ENCODE measurements at places on chromosomes 1 and 21.

DNA sequence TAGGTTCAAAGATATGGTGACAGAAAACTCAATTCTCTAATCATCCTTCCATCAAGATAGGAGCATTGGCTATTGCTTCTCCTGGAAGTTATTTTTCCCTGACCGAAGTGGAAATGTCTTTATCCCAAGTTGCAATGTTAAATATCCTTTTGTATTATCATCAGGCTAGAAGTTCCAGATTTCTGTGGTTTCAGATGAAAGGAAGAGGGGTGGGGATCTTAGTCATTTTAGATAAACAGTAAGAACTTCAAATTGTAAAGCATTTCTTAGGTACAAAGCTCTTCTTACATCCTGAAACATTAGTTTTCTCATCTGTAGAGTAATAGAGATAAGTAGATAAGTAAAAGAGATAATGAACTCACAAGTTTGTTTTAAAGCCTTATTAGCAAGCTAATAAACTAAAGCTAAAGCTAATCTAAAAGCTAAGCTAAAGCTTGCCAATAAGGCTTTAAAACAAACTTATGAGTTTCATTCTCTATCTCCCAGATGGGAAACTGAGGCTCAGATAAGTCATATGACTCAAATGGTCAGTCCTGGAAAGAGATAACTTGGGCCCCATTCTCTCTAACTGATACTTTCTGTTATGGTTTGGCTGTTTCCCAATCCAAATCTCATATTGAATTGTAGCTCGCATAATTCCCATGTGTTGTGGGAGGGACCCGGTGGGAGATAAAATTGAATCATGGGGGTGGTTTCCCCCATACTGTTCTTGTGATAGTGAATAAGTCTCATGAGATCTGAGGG, 99.2 kb upstream of the KCNK2 start:
- no peak for DNase-seq

GRCh38 chr1:65457868-65458267, 37.4 kb downstream of the LEPR start:
- DNase-seq: no peak

DNA sequence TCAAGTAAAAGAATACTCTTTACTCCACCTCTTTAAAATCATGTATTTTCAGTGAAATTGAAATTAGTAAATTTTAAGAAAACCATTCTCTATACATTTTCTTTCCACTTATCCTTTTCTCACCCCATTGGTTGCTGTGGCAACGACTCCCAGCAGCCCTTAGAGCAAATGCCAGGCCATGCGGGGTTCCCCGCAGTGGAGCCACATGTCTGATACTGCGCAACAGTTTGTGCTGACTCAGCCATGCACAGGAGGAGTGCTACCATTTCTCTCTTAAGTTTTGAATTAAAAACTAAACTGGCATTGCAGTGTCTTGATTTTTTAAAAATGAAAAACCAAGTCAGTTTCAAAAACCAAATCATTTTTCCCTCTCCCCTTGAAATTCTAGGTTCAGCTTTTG, 214.1 kb upstream of the L1TD1 start:
- peak; percentile 18 for DNase-seq

GRCh38 chr1:82919837-82920236, 1079.1 kb downstream of the TTLL7 start:
- no peak for DNase-seq

- DNase-seq: no peak
These were observed 30.9 kb upstream of the NTMT2 start for GRCh38 chr1:170114906-170115305.

GRCh38 chr1:245356891-245357585, 202.3 kb downstream of the KIF26B start:
- no peak for DNase-seq

- no peak for DNase-seq
These were observed 8.0 kb downstream of the DMBX1 start for GRCh38 chr1:46497665-46498064.

DNA sequence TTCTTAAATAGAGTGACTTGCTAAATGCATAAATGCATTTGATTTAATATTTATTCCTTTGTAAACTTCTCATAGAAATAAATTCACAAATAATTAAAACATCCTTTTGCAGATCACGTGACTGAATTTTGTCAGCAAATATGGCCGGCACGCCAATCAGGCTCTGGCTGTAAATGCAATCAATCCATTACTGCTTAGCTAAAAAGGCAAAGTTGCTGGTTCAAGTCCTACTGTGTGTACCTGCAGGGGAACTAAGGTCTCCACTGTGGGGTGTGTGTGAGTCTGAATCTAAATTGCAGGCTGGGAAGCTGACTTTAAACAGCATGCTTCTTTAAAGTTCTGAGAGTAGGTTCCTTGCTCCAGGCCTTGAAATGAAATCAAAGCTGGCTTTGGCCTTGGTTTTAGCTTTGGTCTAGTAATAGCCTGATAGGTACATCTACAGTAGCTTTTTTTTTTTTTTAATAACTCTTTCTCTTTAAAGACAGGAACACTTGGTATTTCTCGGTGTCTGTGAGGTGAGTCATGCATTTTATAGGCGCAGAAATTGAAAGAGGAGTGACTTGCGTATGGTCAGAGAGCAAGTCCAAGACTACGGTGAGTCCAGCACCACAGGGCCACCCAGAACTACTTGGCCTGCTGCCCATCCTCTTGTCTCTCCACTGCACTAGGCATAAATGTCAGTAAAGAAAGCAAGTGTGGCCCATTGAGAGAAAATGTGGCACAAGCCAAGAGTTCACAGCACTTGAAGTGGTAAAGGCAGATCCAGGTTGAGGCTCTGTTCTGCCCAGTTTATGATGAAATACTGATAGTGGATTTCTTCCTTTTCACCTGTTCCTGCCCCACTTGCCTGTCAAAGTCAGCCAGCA, 36.2 kb upstream of the LYST start:
- peak; percentile 94 for DNase-seq

- no peak for DNase-seq
These were observed 19.2 kb upstream of the BCAR3 start for GRCh38 chr1:93700532-93701469.

- DNase-seq: no peak
These were observed 243.0 kb upstream of the SGIP1 start for GRCh38 chr1:66290761-66291530.

DNA sequence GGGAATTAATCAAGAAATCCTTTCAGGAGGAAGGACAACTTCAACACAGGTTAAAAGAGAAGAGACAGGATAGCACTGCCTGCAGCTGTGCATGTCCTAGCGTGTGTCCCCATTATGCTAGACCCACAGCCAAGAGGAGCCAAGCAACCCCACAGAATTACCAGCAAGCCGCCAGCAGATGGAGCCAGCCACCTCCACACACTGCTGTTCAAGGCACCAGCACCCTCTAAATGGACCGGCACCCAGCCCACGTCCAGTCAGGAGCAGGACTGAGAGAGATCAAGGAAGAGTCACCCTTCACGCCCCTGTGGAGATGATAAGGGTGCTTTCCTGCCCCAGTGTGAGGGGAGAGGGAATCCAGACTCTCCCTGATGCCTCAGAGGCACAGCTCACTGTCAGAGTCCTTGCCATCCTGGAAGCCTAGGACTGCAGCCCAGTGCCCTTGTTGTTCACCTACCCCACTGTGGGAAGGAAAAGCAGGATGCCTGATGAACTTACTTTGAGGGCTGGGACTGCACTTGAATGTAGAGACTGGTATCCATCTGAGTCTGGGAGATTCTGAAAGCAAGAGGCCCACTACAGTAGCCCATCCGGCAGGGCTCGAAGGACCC, 37.1 kb upstream of the CTTNBP2NL start:
- peak; percentile 35 for DNase-seq

GRCh38 chr1:44417351-44418021, 12.4 kb downstream of the RNF220 start:
- DNase-seq: no peak

DNA sequence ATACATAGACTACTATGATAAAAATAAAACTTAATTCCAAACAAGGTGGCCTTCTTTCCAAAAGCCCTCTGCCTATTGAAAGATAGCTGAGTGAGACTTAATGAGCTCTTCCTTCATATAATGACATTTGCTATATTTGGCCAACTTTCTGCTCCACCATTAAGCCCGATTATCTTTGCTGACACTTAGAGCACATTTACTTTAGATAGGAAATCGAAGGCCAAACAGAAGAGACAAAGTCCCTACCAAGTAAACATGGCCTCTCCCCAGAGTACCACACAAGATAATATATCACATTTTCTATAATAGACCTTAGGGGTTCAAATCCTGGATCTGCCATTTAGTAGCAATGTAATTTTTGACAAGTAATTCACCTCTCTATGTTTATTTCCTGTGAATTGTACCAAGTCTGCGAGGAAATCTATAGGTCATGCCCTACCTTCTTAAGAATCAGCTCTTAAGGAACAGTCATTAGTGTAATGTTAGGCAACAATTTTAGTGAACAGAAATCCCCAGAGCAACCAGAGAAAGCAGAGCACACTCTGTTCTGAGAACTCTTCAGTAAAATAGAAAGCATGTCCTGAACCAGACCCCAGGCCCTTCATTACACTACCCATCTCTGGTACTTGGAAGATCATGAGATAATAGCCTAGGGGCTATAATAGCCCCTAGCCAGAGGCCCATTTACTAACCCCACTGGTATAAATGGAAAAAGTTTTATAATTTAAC, 17.3 kb upstream of the COA6 start:
- no peak for DNase-seq

- no peak for DNase-seq
These were observed 290.6 kb downstream of the NPHP4 start for GRCh38 chr1:5701642-5702041.

DNA sequence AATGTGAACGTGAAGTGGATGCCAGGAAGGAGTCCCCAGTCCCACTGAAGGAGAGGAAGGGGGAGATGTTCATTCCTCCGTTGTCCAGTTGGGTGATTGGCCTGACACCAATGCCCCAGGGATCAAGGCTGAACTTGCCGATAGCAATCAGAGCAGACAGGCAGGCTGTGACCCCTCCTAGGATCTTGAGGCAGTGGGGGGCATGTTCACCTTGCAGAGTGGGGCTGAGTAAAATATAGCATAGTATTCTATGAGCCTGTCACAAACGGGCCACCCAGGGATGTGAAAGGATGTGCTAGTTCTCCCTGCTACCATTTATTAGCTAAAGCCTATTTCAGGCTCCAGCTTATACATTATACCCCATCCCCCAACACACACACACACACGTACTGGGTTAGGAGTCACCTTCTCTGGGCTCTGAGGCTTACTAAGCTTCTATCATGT, 80.7 kb upstream of the CD34 start:
- no peak for DNase-seq

GRCh38 chr1:7198664-7199063, 413.4 kb downstream of the CAMTA1 start:
- DNase-seq: no peak

DNA sequence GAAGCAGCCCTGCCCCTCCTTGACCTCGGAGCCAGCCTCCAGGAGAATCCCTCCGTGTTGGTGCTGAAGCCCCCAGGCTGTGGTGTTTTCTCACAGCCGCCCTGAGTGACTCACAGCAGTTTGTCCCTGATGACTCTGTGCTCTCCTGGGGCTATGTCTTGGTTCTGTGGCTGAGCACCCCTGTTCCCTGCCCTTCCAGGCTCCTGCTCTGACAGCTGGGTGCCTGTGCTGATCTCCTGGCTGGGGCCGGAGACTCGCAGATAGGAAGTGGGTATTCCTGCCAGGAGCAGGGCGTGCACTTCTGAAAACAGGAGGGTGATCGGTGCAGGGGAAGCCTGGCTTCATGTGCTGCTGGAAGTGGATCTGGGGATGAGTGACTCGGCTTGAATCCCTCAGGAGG, 34.5 kb downstream of the POFUT2 start:
- DNase-seq: no peak

DNA sequence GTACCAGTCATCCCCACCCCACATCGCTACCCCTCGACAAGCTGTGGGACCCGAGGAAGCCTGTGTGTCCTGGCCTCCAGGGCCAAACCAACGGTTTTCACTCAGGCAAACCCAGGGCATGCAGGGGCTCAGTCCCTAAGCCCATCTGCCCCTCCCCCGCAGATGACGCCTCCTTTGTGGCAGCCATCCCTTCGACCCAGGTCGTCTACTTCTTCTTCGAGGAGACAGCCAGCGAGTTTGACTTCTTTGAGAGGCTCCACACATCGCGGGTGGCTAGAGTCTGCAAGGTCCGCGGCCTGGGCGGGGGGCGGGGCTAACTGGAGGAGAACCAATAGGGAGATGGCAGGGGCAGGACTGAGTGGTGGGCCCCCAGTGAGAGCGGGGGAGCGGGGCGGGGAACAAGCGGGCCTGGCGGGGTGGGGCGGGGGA, 7.4 kb downstream of the SEMA4A start:
- no peak for DNase-seq

GRCh38 chr1:214740471-214740870, 137.5 kb downstream of the CENPF start:
- no peak for DNase-seq

- DNase-seq: no peak
These were observed 36.9 kb downstream of the GDAP2 start for GRCh38 chr1:117892512-117892911.

GRCh38 chr1:201741763-201742342, 87.1 kb upstream of the IPO9 start:
- DNase-seq: no peak

- DNase-seq: no peak
These were observed 14.0 kb downstream of the IFI16 start for GRCh38 chr1:159023723-159024122.

- DNase-seq: no peak
These were observed 8.2 kb downstream of the GOLPH3L start for GRCh38 chr1:150688763-150689162.

DNA sequence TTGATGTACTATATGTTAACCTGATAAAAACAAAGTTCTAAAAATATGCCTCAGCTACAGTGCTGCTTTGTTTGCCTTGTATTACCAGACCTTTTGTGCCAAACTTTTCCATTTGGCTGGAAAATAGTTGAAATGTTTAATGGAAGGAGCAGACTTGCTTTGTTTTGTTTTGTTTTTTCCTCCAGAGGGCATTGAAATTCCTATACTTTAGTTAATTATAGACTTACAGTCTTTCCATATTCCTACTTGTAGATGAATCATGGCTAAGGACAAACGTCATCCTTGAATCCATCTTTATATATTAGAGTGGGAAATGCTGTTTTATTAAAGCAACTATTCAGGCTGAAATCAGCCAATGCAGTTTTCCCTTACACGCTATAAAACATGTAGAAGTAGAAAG, 6.7 kb downstream of the CAP1 start:
- DNase-seq: no peak

GRCh38 chr1:66349242-66349641, 184.7 kb upstream of the SGIP1 start:
- DNase-seq: no peak
